NCI-H774 (cell line): ENCODE measurements at places on chromosomes 11 and 22.

DNA sequence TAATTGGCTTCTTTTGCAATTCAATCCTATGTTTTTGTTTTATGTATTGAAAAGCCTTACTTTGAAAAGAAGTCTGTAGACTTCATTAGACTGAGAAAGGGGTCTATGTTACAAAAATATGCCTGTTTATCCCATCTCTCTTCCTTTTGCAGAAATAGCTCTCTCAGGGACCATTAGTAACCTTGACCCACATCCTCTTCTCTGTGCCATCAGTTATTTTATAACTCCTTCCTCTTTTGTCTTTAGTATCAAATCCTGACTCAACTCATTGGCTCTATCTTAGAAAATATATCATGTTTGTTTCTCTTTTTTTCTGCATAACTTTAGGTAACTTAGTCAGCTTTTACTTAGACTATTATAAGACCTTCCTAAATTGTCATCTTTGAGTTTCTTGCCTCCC lies 20.3 kb downstream of the ZC3H12C start:
- no peak for DNase-seq

DNA sequence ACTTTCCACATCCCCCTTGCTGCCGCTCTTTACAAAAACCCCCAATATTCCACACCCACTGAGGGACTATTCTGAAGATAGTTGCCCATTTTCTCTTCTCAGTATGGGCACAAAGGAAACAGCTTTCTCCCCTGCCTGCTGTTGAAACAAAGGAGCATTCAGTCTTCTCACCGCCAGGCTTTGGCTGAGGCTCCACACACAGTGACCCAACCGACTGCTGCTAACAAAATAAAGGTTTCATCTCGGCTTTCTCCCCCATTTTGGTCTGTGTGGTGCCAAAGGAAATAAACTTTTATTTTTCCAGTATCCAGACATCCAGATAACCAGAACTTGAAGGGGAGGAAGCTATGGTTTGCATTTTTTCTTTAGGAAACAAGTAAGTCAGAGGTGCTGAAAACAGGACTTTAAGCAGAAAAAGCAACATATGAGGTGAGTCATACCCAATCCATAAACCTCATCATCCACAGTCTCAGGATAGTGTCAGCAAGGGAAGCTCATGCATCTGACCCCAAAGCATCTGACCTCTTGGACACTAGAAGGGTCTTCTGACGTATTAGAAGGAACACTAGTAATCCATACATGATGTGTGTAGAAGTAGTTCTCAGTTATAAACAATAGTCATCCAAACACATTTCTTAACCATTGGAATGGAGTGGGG lies 6.4 kb downstream of the CLMP start:
- no peak for DNase-seq

GRCh38 chr22:50526108-50526833 lies 873 bp upstream of the SCO2 start:
- peak; percentile 40 for DNase-seq

DNA sequence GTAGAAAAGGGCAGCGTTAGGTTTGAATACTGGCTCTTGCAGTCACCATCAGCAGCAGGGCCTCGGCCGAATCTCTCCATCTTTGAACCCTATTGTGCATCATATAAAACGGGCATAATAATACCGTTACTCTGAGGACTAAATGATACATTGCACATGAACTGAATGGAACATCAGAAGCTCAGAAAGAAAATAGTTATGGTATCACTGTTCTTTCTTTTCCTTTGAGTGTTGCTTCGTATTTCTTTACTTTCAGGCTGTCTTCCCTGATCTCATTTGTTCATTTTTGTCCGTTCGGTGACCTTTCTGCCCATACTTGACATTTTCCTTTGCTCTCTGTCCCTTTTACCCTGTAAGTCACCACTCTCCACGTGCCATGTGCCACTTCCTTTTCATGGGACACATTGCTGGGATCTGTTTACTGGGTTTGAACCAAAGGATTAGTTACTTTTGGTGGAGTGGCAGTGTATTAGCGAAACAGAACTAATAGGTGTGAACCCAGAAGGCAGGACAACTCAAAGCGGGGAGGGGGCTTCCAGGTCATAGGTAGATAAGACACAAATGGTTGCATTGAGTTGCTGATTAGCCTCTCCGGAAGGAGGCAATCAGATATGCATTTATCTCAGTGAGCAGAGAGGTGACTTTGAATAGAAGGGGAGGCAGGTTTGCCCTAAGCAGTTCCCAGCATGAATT lies 717 bp upstream of the ZNF202 start:
- no peak for DNase-seq

GRCh38 chr11:73055655-73056354 lies 86.3 kb downstream of the FCHSD2 start:
- DNase-seq: no peak
